ENCODE measurements at places on chromosomes 13 and 19. TPM values are rescaled to one million over a fixed set of nuclear protein-coding genes. Genes with fewer than 3 reads are reported as not detected.

The OSCAR gene
- total RNA-seq, result not detected

The NLRP4 gene
- total RNA-seq, result not detected

The CEBPA gene
- 0.32 TPM for total RNA-seq

The LIN7B gene
- 13.3 TPM for total RNA-seq

The TMEM238 gene
- not detected for total RNA-seq

The C19orf44 gene
- total RNA-seq, result 2.0 TPM

The ZNF613 gene
- total RNA-seq, result 10.2 TPM

The UPF1 gene
- total RNA-seq, result 57.7 TPM

The SCN1B gene
- total RNA-seq, result 15.6 TPM

The ZNF208 gene
- under 0.01 TPM for total RNA-seq

The SIGLEC10 gene
- not detected for total RNA-seq

The ZNF460 gene
- 67.3 TPM for total RNA-seq

The CALR3 gene
- not detected for total RNA-seq

The CHST8 gene
- not detected for total RNA-seq

The F10 gene
- total RNA-seq, result 38.1 TPM

The UBL3 gene
- total RNA-seq, result 10.0 TPM

The CDC42EP5 gene
- total RNA-seq, result 9.1 TPM

The ZNF729 gene
- total RNA-seq, result not detected

The SIGLECL1 gene
- total RNA-seq, result not detected

The NPAS1 gene
- total RNA-seq, result 0.47 TPM

The ZNF579 gene
- total RNA-seq, result 1.6 TPM

The PCDH20 gene
- total RNA-seq, result not detected

The ZNF616 gene
- 9.0 TPM for total RNA-seq

The KDELR1 gene
- total RNA-seq, result 48.9 TPM

The PGPEP1 gene
- 42.6 TPM for total RNA-seq

The ANGPTL8 gene
- not detected for total RNA-seq

The ZNF234 gene
- 11.2 TPM for total RNA-seq

The TINCR gene
- under 0.01 TPM for total RNA-seq

The IRS2 gene
- total RNA-seq, result 3.5 TPM

The ZNF728 gene
- 0.16 TPM for total RNA-seq

The DLL3 gene
- 0.16 TPM for total RNA-seq

The ARHGAP33 gene
- total RNA-seq, result 7.9 TPM

The ONECUT3 gene
- not detected for total RNA-seq

The SYNGR4 gene
- not detected for total RNA-seq

The HSPB6 gene
- 248 TPM for total RNA-seq

The SIGLEC8 gene
- total RNA-seq, result not detected

The WDR87 gene
- not detected for total RNA-seq

The FSD1 gene
- 14.9 TPM for total RNA-seq

The ADGRE2 gene
- total RNA-seq, result not detected

The MICOS13 gene
- total RNA-seq, result 59.5 TPM

The ATP12A gene
- not detected for total RNA-seq

The EPS8L1 gene
- total RNA-seq, result 0.47 TPM

The DPRX gene
- total RNA-seq, result not detected

The KLK8 gene
- total RNA-seq, result not detected

The SLC25A15 gene
- 12.1 TPM for total RNA-seq

The FCER2 gene
- not detected for total RNA-seq

The LIM2 gene
- not detected for total RNA-seq

The LGALS4 gene
- 0.09 TPM for total RNA-seq

The APOE gene
- total RNA-seq, result 7.2 TPM
